ENCODE measurements at places on chromosomes 5 and 9.

GRCh38 chr9:137679249-137679648, 60.4 kb downstream of the EHMT1 start:
- no peak for DNase-seq

DNA sequence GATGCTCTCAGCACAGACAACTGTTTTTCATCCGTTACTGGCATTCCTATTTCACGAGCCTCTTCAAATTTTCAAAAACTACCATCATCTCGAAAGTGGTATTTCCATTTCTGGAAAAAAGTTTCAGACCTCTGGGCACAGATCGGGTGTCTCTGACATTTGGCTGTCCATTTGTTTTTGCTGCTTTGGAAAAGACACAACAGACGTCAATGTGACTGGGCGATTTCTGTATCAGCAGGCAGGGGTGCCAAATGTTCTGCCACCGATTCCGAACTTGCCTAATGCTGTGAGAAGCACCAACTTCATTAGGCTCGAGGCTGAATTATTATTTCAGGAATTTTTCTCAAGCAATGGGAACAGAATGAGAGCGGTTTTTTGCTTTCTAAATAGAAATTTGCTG, 105.6 kb downstream of the ARSB start:
- DNase-seq = no peak

GRCh38 chr9:136306211-136307208, 2.6 kb upstream of the CCDC187 start:
- no peak for DNase-seq

- DNase-seq = no peak
Observed at GRCh38 chr5:146653560-146653959, 137.6 kb upstream of the GPR151 start.

DNA sequence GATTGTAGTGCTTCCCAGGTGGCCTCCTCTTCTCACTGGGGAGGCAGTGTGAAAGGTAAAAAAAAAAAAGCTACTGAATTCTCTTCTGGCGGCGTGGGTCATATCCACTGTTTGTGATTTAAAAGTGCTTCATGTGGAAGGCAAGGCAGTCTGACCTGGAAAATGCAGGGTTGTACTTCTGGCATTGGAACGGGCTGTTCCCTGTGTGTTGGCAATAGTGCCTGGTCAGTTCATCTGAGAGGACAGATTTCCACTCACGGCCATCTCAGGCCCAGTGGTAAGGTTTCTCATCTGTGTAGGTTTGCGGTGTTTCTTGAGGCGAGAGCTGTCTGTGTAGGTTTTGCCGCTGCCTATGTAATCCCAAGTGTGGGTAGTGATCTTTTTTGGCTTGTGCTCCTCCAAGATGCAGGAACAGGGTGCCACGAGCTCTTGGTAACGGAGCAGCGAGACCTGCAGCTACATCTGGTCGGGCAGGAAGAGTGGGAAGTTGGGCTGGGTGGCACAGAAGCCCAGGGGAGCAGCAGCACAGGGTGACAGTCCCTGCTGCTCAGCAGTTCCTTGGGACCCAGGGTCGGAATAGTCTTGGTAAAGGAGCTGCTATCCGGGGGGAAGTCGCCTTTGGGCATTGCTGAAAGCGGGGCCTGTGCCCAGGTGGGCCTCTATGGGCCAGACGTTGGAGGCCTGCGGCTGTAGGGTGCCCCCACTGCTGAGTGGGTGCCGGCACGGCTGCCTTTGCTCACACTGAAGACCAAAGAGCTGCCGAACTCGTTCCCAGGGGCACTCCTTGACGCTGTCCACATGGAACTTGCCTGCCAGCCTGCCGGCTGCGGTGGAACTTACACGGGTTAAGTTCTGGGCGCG, 11.2 kb downstream of the RCL1 start:
- no peak for DNase-seq

DNA sequence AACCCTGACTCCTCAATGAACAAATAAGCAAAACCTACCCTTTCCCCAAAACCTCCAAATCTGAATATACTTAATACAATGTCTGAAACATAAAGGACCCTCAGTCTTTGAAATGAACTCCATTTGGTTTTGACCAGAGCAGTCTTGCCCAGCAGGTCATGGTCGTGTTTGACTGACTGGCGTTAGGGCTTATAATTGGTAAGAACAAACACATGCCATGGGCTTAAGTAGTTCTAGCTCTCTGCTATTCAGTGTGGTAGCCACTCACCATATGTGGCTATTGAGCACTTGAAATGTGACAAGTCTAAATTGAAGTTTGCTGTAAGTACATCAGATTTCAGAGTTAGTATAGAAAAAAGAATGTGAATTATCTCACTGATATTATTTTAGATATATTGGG, 42.1 kb downstream of the LRRTM2 start:
- DNase-seq = no peak

DNA sequence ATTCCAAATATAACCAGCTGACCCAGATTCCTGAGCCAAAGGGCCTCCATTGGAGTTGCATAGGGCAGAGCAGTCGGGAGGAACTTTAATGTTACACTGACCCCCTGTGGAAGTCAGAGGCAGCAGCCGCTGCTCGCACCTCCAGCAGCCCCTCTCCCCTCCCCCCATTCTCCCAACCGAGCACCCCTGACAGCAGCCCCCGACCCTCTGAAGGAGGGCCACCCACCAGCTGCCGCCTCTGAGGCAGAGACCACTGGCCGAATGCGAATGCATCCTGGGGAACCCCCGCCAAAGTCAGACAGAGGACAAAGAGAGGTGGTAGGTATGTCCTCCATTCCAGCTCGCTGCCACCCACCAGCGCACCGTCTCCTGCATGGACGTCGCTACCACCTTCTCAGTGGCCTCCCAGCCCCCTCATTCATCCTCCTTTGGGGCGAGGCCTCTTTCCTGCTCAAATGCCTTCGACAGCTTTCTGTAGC, 231.0 kb downstream of the CDK5RAP2 start:
- DNase-seq = peak; percentile 74

- DNase-seq = no peak
Observed at GRCh38 chr5:161378701-161379100, 167.8 kb downstream of the GABRB2 start.

GRCh38 chr9:95086564-95086955, 230.9 kb downstream of the FANCC start:
- no peak for DNase-seq

- DNase-seq = no peak
Observed at GRCh38 chr5:103539376-103540330, 22.9 kb downstream of the NUDT12 start.

DNA sequence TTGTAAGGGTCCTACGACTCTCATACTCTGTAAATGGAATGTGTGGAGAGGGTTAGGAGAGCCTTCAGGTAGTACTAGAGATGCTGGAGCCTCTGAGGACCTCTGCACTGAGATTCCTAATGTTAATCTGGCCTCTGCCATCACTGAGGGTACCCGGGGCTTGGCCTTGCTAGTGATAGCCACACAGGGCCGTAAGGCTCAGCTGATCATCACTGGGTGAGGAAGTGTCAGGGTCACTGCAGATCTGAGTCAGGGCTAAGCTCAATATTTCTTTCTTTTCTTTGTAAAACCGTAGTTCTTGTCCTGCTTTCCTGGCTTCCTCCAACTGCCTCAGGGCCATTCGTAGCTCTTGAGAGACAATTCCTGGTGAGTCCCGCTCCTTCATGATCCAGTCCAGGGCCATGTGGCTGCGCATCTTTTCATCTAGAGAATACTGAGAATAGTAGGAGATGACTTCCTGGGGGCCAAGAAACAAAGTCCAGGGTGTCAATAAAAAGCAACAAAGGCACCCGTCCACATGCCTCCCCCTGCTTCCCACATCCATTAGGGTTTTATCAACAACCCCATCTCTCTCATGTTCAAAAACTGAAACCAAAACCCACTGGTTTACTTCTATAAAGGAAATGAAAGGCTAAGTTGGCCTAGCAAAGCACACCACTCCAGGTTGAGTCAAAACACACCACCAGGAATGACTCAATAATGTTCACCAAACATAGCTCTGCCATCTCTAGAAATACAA, 47.7 kb downstream of the LIX1 start:
- no peak for DNase-seq

GRCh38 chr5:33781286-33781685, 110.5 kb downstream of the ADAMTS12 start:
- no peak for DNase-seq

GRCh38 chr5:7772141-7772540, 78.8 kb downstream of the CFAP90 start:
- DNase-seq = no peak

GRCh38 chr5:82419559-82420332, 141.6 kb upstream of the RPS23 start:
- no peak for DNase-seq

- no peak for DNase-seq
Observed at GRCh38 chr5:82885627-82886389, 191.4 kb downstream of the TMEM167A start.

DNA sequence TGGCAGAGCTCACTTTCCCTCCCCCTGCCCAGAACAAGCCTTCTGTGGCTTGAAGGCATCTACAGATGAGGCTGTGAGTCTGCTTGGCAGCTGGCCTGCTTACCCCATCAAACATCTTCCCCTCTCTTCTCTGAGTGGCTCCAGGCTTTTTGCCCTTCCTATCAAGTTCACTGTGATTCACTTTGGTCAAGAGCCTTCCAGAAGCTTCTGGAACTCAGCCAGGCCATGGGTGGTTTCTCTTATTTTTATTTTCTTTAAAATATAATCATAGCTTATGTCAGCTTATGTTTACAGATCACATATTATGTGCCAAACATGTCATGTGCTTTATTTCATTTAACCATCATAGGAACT, 267.0 kb downstream of the SEC61B start:
- no peak for DNase-seq

GRCh38 chr9:93325307-93326035, 126.0 kb upstream of the FAM120A start:
- DNase-seq = no peak

GRCh38 chr5:55234121-55234700, 803 bp upstream of the CCNO start:
- DNase-seq = peak; percentile 23

- DNase-seq = no peak
Observed at GRCh38 chr5:140563596-140563995, 802 bp downstream of the APBB3 start.

DNA sequence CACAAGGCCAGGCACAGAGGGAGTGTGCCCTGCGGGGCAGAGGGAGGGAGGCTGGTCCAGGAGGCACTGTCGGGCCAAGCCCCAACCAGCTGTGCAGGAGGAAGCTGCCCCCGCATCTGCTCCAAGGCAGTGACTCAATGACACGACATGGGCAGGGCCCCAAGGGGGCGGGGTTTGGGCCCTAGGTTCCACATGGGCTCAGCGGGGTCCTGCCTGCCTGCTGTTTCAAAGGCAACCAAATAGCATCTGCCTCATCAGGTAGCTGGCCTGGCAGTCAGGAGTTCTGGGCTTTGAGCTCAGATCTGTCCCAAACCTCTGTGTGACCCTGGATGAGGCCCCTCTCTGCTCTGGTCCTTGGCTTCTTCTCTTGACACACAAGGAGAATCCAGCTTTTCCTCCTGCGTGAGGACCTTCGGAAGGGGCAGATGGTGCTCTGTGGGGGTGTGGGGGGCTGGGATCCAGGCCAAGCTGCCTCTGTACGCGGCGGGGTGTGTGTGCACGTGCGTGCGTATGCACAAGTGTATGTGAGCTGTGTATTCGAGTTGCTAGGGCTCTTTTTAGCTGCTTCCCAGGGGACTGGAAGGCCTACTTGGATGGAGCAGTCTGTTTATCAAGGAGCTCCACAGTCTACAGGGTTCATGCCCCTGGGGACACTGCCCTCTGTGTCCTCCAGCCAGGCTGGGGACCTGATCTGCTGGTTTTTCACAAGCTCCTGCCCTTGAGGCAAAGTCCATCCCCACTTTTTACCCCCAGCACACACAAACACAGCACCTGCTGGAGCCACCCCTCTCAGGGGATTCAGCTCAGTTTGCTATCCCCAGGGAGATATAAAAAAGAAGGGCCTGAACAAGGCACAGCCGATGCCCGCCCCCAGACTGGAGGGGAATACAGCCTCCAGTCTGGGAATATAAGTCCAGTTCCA, 138.9 kb downstream of the RGS3 start:
- peak; percentile 33 for DNase-seq

GRCh38 chr5:131164191-131165118, 601 bp downstream of the HINT1 start:
- DNase-seq = peak; percentile 69

DNA sequence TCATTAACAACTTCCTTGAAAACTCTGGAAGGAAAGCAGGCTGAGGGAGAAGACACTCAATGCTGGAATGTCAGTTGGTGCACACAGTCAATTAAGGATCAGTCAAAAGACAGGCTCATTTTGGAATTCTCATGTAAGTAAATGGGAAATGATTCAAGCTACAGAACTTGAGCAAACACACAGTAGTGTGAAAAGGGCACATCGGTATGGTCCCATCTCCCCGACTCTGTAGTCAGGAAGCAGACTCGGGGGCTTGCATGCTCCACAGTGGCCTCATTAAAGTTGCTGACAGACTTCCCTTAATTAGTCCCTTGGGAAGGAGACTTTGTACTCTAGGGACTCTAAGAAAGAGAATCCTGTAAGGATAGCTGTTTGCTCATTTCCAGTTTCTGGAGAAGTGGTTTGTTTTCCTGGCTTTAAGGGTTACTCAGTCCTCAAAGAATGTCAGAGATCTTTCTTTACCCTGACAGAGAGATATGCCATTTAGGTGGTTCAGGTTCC, 339.2 kb downstream of the ADAMTS6 start:
- peak; percentile 14 for DNase-seq

GRCh38 chr9:121598167-121598964, 53.1 kb upstream of the DAB2IP start:
- peak; percentile 86 for DNase-seq

GRCh38 chr9:1434811-1435210, 384.7 kb downstream of the DMRT2 start:
- DNase-seq = no peak

- DNase-seq = peak; percentile 0
Observed at GRCh38 chr9:90818279-90818678, 16.7 kb downstream of the SYK start.

DNA sequence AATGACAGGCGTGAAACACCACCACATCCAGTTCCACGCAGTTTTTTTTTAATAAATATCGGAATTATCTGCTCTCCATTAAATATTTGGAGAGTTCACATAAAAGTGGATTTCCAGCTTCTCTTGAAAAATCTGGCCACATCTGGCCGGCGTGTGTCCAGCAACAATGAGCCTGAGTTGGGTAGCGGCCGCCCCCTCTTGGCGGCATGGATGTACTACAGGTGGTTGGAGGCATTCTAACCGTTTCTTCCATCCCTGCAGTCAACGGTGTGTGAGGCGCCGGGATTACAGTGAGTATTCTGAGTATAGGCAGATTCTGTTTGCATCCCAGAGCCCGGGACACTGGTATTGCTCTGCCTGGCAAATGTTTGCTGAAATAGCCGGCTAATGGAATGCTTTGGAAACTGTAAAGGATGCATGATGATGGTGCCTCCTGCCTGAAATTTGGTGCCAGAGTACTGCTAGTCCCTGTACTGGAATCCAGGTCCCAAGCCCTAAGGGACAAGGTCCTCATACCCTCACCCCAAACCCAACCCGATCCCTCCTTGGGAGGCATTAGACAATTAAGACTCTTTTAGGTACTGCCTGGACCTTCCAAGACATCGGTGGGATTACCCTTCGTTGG, 13.6 kb upstream of the GM2A start:
- peak; percentile 76 for DNase-seq

- no peak for DNase-seq
Observed at GRCh38 chr9:82108941-82109340, 120.4 kb downstream of the SPATA31D1 start.

GRCh38 chr5:167949435-167949834, 342.0 kb upstream of the WWC1 start:
- DNase-seq = no peak

GRCh38 chr5:129962506-129962905, 58.2 kb downstream of the CHSY3 start:
- no peak for DNase-seq

Measured in HEK293T (cell line).